Activated effector memory CD4-positive, alpha-beta T cell treated with Interleukin-2 at 50 U/mL for 16 hours (primary cell): ENCODE measurements at places on chromosomes 1 and 21.

DNA sequence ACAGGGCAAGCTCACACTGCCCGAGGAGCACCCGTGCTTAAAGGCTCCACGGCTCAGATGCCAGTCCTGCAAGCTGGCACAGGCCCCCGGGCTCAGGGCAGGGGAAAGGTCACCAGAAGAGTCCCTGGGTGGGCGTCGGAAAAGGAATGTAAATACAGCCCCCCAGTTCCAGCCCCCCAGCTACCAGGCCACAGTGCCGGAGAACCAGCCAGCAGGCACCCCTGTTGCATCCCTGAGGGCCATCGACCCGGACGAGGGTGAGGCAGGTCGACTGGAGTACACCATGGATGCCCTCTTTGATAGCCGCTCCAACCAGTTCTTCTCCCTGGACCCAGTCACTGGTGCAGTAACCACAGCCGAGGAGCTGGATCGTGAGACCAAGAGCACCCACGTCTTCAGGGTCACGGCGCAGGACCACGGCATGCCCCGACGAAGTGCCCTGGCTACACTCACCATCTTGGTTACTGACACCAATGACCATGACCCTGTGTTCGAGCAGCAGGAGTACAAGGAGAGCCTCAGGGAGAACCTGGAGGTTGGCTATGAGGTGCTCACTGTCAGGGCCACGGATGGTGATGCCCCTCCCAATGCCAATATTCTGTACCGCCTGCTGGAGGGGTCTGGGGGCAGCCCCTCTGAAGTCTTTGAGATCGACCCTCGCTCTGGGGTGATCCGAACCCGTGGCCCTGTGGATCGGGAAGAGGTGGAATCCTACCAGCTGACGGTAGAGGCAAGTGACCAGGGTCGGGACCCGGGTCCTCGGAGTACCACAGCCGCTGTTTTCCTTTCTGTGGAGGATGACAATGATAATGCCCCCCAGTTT is 1.3 kb downstream of the CELSR2 start:
- DNase-seq, result no peak

DNA sequence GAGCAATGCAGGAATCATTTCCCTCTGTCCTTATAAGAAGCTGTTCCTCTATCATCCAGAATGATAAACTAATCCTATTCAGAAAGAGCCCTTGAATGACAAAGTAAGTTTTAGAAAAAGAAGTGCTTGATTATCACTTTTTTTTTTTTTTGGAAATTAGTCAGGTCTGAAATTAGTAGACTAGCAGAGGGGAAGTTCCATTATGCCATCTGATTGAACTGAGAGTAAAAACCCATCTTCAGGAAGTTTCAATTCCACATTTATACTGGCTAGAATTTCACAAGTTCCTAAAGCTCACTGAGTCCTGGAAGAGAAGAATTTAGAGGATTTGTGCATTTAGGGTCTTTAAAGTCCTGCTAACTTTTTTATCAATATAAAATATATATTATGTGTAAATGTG is 128.8 kb upstream of the COA6 start:
- DNase-seq, result no peak

- DNase-seq, result no peak
Measured at GRCh38 chr1:171107262-171107940, 16.7 kb downstream of the FMO3 start.

DNA sequence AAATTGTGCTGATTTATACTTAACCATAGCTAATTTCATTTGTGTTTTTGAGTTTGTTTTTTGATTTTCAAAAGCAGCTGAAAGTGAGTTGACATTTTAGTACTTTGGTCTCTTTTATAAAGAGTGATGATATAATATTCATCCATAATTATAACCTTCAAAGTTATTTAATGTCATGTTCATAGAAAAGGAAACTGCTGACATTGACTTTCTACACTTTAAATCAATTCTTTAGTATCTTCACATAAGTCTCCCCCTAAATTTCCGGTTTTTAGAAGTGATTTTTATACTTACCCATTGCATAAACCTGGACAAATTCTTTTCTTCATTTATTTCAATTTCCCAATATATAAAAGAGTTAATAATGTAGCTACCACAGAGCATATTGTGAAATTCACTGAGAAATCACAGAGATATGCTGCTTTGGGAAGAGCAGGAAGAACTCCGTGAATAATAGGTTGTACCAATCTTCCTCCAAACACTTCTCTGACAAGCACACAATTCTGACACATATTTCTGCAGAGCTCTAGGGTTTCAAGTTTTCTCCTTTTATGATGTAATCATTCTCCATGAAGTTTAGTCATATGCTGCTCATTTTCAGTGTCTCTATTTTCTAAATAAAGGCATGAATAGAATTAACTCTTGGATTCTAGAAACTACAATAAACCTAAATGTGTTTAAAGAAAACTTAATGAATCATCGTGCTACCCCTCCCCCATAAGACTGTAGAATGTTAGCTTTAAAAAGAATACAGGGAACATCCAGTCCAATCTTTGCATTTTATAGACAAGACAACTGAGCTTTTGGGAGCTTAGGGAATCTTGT is 25.6 kb upstream of the CDC42BPA start:
- DNase-seq, result no peak

DNA sequence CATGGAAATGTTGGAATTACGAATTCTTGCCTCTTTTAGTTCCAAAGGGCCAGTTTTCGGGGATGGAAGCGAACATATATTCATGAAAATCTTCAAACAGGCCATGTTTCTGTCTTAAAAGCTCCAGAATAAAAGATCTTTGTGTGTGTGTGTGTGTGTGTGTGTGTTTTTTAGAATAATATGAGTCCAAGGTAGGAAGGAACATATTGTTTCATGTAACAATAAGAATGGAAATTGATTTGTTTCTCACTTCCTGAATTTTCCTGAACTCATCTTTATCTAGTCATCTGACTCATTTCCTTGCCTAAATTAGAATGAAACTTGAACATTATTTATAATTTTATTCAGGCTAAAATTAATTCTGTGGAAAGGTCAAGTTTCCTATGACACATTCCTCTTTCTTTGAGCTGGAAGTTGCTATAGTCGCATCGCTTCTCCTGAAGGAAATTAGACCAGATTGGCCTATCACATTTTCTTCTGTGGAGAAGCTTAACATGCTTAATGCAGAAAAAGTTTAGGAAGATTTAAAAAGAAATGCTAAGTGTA is 805.1 kb upstream of the ADAMTS5 start:
- DNase-seq, result no peak

GRCh38 chr21:42835211-42835610 is 44.1 kb downstream of the WDR4 start:
- no peak for DNase-seq

- DNase-seq, result no peak
Measured at GRCh38 chr1:2451741-2452140, 24.3 kb upstream of the PLCH2 start.

- DNase-seq, result no peak
Measured at GRCh38 chr1:201966171-201966570, 10.9 kb downstream of the TIMM17A start.

GRCh38 chr1:174626031-174627025 is 178.6 kb downstream of the GPR52 start:
- no peak for DNase-seq

GRCh38 chr1:112232848-112233247 is 163.2 kb upstream of the CTTNBP2NL start:
- DNase-seq, result no peak

DNA sequence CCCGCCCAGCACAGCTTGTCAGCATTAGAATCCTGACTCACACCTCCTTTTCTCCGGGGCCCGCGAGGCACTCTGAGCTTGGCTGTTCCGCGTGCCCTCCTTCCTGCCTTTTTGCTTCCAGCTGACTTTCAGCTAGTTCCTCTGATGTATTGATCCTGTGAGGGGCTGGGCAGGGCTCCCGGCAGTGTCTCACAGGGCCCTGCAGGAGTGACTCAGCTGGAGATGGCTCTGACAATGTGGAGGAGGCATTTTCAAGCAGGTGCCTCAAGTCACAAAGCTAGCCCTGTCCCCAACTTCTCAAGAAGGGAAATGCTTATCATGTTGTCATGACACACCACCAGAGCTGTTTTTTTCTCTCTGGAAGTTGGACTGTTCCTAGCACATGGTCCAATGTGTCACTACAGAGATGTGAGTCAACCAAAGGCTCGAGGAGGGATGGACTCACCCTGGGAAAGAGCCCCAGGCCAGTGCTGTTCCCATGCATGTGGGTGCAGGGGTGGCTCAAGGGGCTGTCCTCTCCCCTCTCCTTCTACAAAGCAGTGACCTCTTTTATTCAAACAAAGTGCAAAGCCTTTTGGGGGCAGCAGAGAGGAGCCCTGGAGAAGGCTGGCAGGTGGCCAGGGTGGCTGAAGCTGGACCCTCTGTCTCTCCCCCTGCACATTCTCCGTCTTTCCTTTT is 30.6 kb downstream of the SYT6 start:
- DNase-seq, result no peak

DNA sequence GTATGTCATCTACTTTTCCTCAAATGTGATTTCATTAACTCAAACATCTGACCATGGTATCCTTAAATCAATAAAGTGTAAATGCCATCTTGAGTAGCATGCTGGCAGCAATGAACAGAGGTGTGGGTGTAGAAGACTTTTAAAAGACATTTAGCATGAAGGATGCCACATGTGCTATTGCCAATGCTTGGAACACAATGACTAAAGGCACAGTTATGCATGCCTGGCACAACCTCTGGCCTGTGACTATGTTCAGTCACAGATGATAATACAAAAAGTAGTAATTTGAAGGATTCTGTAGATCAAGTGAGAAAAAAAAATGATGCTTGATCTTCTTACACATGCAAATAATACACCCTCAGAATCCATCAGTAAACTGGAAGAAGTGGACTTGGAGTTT is 938.9 kb upstream of the ADGRL4 start:
- no peak for DNase-seq

DNA sequence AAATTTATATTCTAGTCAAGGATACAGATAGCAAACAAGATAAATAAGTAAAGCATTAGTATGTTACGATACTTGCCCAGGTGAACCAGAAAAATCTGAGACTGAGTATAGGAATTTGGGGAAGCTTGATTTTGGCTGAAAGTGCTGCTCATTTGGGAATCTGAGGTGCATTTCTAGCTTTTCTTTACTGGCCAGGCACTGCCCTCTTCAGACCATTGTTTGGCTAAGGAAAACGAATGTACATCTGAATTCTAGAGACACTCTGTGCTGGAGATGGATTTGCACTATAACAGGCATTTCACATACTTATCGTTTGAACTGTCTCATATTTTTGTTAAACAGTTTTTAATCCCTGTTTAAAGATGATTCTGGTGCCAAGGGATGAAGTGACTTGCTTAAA is 23.4 kb downstream of the ARID1A start:
- no peak for DNase-seq

GRCh38 chr1:70893381-70893780 is 154.2 kb downstream of the PTGER3 start:
- no peak for DNase-seq

DNA sequence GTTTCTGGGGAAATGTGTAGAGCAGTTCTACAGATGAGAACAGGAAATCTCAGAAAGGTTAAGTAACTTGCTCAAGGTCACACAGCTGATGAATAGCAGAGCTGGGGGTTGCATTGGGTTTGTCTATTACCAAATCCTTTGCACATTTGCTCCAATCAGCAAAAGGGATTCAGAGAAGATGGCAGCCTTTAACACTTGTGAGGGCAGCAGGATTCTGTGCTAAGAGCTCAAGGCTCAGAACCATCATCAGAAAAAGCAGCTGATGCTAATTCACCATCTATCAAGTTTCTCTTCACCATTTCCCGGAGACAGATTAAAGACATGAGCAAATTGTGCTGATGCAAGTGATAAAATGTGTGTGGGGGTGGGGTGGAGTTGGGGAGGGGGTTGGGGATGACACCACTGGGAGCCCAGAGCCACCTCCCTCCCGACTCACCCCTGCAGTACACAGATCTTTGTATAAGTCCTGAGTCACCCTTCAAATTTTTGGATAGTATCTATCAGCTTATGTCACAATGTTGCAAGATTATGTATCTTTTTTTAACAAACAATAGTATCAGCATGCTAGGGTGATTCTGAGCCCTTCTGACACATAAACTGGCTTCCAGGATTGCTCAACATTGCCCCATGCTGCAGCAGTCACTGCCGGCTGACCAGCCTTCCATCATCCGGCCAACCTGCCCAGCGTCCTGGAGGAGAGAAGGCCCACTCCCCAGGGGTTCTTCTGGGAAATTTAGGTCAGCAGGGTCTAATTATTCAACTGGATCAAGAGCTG is 2.8 kb upstream of the SPSB1 start:
- DNase-seq, result no peak

DNA sequence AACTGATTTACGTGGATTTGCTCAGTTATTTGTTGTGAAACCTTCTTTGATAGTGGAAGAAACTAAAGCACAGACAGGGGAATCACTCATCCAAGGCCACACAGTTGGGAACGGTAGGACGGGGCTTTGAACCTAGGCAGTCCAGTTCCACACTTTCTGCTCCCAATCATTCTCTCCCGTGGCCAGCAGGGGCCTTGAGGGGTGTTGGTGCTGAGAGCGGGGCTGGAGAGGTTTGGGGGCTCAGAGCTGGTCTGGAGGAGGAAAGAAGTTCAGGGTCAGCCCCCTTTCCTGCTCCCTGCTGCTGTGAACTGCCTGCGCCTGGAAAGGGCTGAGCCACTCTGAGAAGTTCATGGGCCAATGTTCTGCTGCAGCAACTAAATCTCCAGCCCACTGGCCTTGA is 31.4 kb upstream of the ACTL8 start:
- DNase-seq, result no peak

DNA sequence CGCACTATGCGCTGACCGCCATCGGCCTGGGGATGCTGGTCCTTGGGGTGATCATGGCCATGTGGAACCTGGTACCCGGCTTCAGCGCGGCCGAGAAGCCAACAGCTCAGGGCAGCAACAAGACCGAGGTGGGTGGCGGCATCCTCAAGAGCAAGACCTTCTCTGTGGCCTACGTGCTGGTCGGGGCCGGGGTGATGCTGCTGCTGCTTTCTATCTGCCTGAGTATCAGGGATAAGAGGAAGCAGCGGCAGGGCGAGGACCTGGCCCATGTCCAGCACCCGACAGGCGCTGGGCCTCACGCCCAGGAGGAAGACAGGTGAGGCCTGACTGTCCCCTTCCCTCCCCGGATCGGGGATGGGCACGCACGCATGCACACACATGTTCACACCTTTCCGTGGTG is 31.9 kb upstream of the FHAD1 start:
- DNase-seq, result no peak

DNA sequence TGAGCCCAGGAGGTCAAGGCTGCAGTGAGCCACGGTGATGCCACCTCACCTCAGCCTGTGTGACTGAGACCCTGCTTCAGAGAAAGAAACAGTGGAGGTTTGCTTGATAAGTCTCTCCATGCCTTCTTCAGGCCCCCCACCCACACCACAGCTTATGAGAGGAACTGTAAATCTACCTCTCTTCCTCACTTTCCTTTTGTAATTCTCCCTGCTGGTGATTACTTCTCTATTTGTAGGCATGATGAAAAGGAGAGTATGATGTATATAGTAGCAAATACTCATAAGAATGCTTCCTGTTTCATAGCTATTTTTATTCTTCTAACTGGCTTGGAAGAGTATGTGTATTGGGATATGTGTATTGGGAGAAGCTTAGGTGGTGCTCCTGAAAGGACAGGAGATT is 186.3 kb downstream of the VPS13D start:
- DNase-seq, result no peak

DNA sequence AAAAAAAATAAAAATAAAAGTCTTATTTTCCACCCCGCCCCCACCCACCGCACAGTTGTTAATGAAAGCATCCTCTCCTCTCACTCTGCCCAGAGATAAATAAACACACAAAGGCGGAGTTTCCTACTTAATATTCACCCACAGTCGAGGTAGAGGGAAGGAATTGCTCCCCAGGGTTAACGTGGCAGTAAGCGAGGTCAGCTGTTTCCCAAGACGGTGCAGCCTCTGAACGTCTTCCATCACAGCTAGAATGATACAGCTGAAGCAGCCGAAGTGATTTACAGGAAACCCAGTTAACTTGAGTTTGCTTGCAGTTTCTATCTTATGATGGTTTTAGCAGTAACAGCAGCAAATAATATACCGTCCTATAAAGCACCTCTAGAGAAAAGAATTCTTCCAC is 283.9 kb downstream of the PBX1 start:
- no peak for DNase-seq
